Activated CD4-positive, CD25-positive, alpha-beta regulatory T cell (primary cell): ENCODE measurements at places on chromosomes 5 and 9.
A peak's percentile ranks its signal among the peaks of the same experiment; 100 is the strongest.

GRCh38 chr5:1294835-1295649 is at the start of gene TERT:
Gene TERT (minus strand): TSS chr5:1295068. CDS start chr5:1294989, 79 bp downstream.
- DNase-seq = peak; percentile 54

DNA sequence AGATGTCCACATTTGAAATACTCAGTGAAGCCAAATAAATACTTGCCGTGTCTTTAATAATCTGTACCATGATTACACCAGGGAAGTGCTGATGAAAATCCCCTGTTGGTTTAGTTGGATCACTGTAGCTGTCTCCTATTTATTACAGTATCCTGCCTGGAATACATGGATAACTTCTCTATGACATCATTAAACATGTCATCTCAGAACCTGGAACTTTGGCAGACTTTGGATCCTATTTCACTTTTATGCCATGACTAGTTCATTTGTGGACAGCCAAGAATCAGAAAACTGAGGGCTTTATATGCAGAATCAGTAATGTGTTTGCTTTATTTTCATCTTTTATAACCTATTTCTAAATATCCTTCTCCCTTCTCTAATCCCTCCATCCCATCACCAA is at the start of gene TXNDC8:
TXNDC8 (minus strand) TSS at position 137 of the 400 bp plus-strand sequence.
- no peak for DNase-seq

DNA sequence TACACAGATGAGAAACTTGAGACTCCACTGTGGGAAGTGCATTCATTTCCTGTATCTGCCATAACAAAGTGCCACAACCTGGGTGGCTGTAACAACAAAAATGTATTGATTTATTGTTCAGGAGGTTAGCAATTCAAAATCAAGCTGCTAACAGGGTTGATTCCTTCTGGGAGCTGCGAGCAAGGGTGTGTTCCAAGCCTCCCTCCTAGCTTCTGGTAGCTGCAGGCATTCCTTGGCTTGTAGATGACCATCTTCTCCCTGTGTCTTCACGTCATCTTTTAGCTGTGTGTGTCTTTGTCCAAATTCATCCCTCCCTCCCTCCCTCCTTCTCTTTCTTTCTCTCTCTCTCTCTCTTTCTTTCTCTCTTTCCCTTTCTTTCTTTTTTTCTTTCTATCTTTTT is 258.1 kb downstream of the MSX2 start:
- DNase-seq = no peak

- no peak for DNase-seq
Measured at GRCh38 chr9:7640231-7640630, 159.3 kb downstream of the DMAC1 start.

DNA sequence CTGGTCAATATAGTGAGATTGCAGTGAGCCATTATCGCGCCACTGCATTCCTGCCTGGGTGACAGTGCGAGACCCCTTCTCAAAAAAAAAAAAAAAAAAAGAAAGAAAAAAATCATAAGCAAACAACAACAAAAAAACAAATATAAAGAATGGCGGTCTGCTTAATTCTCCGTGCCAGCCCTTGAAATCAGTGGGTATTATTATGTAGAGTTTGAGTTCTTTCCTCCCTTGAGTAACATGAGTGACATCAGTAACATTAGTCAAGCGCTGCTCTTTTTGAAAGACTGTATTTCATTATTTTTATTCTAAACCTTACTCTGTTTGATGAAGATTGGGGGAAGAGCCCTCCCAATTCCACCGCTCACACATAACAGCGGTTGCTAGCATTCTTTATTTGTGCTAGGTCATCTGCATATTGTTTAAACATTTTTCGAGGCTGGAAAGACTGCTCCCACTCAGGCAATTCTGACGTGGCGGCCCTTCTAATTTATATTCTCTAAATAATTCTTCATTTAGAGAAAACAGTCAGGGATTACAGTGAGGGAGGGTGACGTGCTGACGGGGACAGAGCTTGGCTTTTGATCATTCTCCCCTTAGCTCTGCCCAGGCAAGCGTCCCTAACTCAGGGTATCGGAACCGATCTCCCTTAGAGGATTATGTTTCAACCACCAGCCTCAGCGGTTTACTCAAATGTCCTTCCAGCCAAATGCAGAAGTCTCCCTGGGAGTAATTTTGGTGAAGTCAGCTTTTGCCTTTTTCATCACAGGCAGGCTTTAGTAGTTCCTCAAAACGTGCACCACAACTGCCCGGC is 860 bp upstream of the MARCHF6 start:
- no peak for DNase-seq
